ENCODE measurements at places on chromosomes 7 and 10.
A peak's percentile ranks its signal among the peaks of the same experiment; 100 is the strongest.

DNA sequence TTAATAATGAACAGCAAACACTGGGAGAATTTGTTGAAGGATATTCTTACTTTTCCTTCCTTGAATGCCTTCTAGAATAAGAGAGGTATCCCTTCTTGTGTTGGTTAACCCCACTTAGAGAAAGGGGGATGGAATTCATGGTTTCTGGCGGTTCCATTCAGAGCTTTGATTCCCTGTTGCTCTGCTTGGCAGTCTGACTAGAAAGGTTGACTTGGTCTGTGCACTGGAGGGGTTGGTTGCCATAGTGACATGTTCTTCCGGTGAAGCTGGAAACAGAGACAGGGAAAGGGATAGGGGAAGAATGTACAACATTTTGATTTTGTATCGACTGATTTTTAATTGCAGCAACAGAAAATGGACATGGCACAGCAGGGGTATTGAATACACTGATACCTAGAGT is 2.5 kb downstream of the TMEM178B start:
- DNase-seq = peak; percentile 82

- no peak for DNase-seq
Measured at GRCh38 chr10:28094121-28094520, 95.2 kb upstream of the ODAD2 start.

GRCh38 chr7:102189756-102190155 is 96.9 kb upstream of the SH2B2 start:
- DNase-seq = no peak

DNA sequence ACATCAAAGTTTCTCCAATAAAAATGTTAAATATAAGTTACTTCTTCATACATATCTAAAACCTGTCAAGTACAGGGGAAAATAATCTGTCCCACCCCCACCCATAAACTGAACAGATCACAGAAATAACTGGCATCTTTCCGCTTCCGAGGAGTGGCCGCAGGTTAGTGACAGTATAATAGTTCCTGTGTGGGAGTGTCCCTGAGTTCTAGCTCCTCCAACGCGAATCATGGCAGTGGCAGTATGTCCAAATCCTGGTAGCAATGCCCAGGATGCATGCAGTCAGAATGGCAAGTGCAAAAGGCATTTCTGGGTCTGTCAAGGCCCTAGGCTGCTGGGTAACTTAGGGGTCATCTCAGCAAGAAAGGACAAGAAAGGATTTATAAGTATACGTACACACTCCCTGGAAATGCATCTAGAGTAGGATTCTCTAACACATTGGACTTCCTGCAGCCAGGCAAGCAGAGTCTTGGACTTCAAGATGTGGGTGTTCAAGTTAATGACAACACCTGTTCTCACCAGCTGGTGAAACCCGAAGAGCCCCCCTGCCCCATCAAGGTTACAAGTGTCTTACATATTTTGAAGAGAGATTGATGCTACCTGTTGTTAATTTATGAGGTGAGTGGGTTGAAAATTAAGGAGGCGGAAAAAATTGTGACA is 94.4 kb upstream of the COL1A2 start:
- no peak for DNase-seq

- no peak for DNase-seq
Measured at GRCh38 chr10:9010093-9010492, 955.6 kb downstream of the GATA3 start.

DNA sequence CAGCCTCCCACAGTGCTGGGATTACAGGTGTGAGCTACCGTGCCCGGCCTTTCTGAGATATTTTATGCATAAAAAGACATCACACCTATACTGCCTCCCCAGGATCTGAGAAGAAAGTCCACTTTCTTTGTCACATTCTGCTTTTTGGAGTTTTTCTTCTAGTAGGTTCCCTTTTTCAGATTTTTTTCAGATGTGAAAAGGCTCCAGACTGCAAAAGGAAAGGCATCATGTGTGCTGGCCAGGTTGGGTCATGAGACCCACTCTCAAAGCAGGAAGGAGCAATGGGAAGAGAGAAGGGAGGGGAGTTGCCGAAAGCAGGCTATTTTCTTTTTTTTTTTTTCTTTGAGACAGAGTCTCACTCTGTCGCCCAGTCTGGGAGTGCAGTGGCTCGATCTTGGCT is 10.8 kb downstream of the BLVRA start:
- no peak for DNase-seq

DNA sequence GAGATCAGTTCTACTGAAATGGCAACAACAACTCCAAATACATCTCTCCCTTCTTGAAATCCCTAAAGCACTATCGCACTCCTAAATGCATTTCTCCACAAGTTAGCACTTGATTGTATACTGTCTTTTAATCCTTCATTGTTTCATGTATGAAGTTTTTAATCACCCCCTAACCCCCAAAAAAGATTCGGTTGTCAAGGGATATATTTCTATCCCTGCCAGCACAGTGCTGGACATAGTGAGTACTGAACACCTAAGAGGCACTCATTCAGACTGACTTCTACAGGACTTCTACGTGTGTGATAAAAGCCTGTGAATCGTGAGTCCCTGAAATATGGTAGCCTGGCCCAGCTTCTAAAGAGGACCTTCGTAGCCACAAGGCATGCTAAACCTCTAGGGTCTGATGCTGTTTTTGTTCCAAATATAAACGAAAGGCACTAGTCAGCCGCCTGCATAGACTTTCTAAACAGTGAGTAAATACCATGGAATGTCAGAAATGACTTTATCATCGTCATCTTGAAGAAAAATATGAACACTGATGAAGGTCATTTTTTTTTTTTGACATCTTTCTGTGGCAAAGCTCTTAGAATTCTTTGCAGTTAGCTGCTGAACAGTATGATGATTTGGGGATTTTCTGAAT is 14.6 kb upstream of the ZSCAN21 start:
- no peak for DNase-seq

GRCh38 chr10:113454341-113455061 is 98.4 kb upstream of the HABP2 start:
- no peak for DNase-seq

DNA sequence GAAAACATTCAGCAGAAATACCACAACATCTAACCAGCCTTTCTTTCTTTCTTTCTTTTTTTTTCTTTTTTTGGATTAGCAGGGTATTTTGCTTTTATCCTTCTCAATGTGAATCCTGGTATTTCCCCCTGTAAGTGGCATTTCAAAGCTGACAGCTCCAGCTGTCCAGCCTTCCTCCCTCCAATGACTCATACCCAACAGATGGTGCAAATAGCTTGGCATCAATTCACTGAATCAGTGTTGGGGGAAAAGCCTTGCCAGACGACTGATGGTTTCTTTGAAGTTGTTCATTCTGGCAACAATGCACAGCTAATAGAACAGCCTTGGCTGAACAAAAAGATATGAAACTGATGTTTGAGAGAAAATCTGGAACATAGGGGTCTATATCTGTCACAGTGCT is 316.8 kb upstream of the STEAP1 start:
- DNase-seq = no peak

- peak; percentile 63 for DNase-seq
Measured at GRCh38 chr7:1902231-1902855, 232.3 kb downstream of the ELFN1 start.

GRCh38 chr7:129774359-129774758 is 162.8 kb downstream of the NRF1 start:
- DNase-seq = no peak

GRCh38 chr7:151348970-151349369 is 7.4 kb downstream of the NUB1 start:
- DNase-seq = no peak

GRCh38 chr7:85498031-85498430 is 311.2 kb upstream of the SEMA3D start:
- DNase-seq = no peak

GRCh38 chr7:121493553-121493952 is 97.4 kb upstream of the FAM3C start:
- DNase-seq = no peak

- DNase-seq = no peak
Measured at GRCh38 chr10:106395041-106395749, 769.3 kb downstream of the SORCS1 start.

DNA sequence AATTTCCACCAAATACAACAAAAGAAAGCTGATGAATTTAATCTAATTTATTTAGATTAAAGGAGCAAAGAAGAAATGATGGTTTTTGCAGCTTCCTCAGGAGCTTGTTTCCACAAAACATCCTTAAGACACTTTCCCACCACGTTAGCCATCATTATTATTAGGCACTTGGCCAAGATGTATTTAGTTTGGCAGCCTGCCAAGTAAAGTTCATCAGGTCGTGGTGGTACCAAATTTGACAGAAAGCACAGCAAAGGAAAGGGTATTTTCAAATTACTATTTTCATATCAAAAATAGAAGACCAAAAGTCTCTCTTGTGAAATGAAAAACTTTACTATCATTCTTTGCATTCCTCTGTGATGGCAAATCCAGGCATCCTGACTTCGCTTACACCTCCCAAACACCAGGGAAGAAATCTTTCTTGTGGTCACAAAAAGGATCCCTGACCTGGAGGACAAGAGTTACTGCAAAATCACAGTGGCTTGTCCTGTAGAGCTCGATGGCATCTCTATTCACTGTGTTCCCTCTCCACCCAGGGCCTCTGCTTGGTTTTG is 123.1 kb upstream of the INHBA start:
- DNase-seq = no peak

- DNase-seq = peak; percentile 83
Measured at GRCh38 chr7:129611246-129612111, at the start of gene NRF1. Gene NRF1 (plus strand): TSS chr7:129611720. CDS start chr7:129657352, 45,632 bp downstream.

- DNase-seq = no peak
Measured at GRCh38 chr10:78288663-78289062, 255.0 kb downstream of the RPS24 start.

DNA sequence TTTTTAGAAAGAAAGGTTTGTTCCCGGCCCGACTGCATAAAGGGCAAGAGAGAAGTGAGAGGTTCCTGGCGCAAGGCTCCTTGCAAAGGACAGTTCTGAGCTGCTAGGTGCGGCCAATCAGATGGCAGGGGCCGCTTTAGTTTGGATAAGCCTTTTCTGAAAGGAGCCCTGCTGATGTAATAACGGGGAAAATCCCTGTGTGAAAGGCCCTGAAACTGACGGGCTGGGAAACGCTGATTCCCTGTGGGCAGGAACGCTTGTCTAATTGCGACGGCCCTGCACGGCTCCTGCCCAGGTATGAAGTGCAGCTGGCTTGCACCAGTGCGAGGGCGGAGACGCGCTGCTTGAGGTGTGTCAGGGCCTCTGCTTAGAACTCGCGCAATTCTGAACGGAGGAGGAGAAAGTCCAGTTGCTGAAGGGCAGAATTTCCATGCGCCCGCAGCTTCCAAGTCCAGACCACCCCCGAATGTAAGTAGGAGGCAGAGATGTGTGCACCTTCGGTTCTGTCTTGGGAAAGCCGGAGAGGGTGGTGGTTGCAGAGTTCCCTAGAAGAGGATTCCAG is 30.5 kb downstream of the TACC2 start:
- DNase-seq = peak; percentile 61

GRCh38 chr10:112026438-112026837 is 157.1 kb downstream of the GPAM start:
- no peak for DNase-seq

- no peak for DNase-seq
Measured at GRCh38 chr7:32588657-32589056, 93.4 kb downstream of the AVL9 start.

DNA sequence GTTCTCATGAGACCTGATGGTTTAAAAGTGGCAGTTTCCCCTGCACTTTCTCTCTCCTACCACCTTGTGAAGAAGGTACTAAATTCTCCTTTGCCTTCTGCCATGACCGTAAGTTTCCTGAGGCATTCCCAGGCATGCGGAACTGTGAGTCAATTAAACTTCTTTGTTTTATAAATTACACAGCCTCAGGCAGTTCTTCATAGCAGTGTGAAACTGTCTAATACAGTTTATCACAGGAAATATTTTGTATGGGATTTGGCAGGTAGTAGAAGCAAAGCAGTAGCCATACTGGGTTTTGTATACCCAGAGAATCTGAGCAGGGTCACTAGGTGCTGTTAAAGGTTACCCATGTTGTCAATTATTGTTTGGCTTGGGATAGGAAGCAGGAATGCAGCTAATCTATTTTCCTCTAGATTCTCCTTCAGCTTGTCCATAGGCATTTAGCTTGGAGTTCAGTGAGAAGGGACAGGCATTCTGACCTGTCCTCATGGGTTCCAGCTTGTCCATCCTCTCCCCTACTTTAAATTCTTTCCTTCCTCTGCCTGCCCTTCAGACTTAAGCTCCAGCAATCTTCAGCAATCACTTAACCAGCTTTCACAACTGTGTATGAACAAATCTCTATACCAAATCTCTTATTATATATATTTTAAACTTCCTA is 186.7 kb downstream of the PCLO start:
- DNase-seq = no peak

- peak; percentile 72 for DNase-seq
Measured at GRCh38 chr10:85124603-85125051, 796.2 kb downstream of the CCSER2 start.

Measured in DMS79 treated with DMSO at 0.1 percent for 48 hours (cell line).